SJSA1 (cell line): ENCODE measurements at places on chromosomes 6 and 20. TPM values are rescaled to one million over a fixed set of nuclear protein-coding genes. Genes with fewer than 3 reads are reported as not detected.

The NKX2-4 gene
- total RNA-seq = 21.4 and 23.9 TPM in 2 replicates

The MAN1A1 gene
- 0.06 and 1.3 TPM in 2 replicates for total RNA-seq

The FAM83C gene
- total RNA-seq = not detected in 2 replicates

GRCh38 chr6:116113386-116113785 lies 12.5 kb downstream of the COL10A1 start:
- no peak for DNase-seq

DNA sequence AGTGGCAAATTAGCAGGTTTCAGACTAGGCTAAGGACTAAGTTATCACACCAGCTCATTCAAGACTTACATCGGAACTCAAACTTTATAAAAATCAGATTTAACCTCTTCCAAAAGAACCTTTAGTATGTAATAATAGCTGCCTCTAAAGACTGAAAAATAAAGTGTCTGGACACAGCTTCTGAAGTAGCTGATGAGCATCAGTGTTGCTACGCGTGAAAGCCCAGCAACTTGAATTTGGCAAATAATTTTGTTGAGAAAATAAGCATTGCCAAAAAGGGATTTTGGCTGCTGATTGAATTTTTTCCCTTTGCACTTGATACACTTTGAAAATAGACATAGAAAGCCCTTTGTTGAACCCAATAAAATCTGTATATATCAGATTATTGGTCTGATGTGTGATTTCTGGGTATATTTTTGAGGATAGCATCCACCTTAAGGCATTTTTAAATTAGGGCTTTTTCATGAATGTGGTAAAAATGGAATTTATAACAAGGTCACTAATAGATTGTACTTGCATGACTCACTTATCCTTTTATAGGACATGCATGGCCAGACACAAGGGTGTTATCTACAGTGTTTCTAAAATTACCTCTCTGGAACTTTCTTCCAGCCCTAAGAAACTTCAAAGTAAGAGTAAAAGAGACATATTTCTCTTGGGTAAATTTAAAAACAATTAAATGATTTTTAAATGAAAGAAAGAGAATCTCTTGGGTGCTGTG lies 350.4 kb downstream of the TENT5A start:
- DNase-seq = no peak

- peak; percentile 67 for DNase-seq
Observed at GRCh38 chr6:7673063-7673536, 52.8 kb upstream of the BMP6 start.
